ENCODE measurements at places on chromosomes 3 and 15.

GRCh38 chr3:25445731-25446130 is 17.7 kb downstream of the RARB start:
- no peak overlapping the region for H3K4me3 ChIP-seq
- no peak for DNase-seq
- H3K36me3 ChIP-seq, result no peaks in the 10 kb centered on the region
- H3K27ac ChIP-seq, result no peak overlapping the region

DNA sequence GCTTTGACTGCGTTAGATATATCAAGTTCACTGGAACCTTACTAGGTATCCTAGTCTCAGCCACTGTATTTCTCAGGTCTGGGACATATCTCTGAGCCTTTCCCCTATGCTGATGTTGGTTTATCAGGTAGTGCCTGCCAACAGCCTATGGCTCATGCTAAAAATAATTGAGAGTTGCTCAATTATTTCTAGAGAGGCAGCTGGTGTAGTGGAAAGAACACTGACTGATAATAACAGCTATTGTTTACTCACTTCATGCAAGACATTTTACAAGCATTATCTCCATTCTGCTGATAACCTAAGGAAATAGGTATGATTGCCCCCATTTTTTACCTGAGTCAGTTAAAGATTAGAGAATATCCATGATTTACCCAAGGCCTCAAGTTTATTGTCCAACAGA is 231.4 kb downstream of the LRRN1 start:
- H3K4me3 ChIP-seq, result no peak overlapping the region
- no peaks in the 10 kb centered on the region for H3K36me3 ChIP-seq
- no peak for DNase-seq
- no peak overlapping the region for H3K27ac ChIP-seq
- no peaks in the 10 kb centered on the region for H3K4me1 ChIP-seq
- H3K27me3 ChIP-seq, result no peaks in the 10 kb centered on the region

DNA sequence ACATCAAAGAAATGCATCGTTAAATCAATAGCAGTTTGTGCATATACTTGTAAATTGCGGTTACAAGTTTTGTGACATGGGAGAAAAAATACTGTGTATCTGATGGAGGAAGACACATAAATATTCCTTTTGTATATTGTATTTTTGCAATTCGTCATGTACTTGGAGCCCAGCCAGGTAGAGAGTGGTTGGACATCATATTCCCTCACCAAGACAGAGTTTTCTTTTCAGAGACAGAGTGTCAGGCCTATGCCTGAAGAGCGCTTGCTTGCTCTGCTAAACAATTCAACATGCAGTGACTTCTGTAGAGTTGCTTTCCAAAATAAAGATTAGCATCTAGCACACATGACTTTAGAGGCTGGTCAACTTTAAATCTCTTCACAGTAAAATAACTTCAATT is 24.8 kb upstream of the MEIS2 start:
- H3K36me3 ChIP-seq, result no peaks in the 10 kb centered on the region
- H3K27me3 ChIP-seq, result no peaks in the 10 kb centered on the region
- H3K27ac ChIP-seq, result no peak overlapping the region
- no peak for DNase-seq
- no peak overlapping the region for H3K4me3 ChIP-seq

GRCh38 chr3:68017069-68017468 is 362.7 kb upstream of the SUCLG2 start:
- H3K4me1 ChIP-seq, result no peaks in the 10 kb centered on the region
- DNase-seq, result no peak
- H3K4me3 ChIP-seq, result no peak overlapping the region
- no peaks in the 10 kb centered on the region for H3K27me3 ChIP-seq
- H3K27ac ChIP-seq, result no peak overlapping the region

DNA sequence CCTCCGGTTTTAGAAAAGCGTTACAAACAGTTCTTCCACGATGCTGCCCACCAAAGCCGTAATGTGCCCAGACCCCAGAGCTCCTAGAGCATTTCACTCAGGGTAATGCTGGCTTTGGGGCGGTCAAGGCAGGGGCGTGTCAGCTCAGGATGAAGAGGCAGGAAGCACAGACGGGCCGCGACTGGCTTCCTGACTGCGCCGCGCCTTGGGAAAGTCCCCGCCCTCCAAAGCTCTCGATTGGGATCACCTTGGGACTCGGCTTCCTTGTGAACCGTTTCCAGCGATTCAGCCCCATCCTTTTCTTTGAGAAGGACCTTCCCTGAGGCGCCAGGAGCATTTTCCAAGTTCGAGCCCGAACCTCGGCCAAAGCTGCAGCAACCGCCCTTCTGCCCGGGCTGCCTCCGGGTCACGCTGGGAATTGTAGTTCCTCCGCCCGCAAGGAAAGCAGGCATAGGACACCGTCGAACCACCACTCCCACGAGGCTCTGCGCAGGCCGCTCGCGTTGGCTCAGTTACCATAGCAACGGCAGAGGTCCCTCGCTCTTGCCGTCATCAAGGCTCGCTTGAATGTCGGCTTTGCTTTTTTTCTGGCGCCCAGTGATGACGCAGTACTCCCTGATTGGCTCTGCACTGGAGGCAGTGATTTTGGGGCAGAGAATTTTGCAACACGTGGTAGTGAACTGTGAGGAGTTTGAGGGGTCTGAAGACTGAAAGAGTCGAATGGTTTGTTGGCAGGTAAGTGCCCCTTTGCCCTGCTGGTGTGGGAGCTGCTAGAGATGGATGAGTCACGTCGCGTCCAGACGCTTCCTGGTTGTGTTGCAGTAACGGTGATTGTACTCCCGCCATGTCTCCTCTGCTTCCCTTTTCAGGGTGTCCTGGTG is at the start of the genes CCDC191 and QTRT2:
TSS of gene CCDC191 (minus strand) at position 397 of the 881 bp plus-strand sequence. CDS start at position 337, 60 bp downstream.
TSS of gene QTRT2 (plus strand) at position 608 of the 881 bp plus-strand sequence. CDS start 8,521 bp downstream, outside the sequence.
- H3K4me1 ChIP-seq, result peaks cover 28% of the 10 kb centered on the region
- H3K27me3 ChIP-seq, result no peaks in the 10 kb centered on the region
- H3K36me3 ChIP-seq, result peaks cover 5% of the 10 kb centered on the region

- H3K27ac ChIP-seq, result no peak overlapping the region
- H3K27me3 ChIP-seq, result no peaks in the 10 kb centered on the region
- no peaks in the 10 kb centered on the region for H3K4me1 ChIP-seq
- H3K4me3 ChIP-seq, result no peak overlapping the region
- no peak for DNase-seq
- no peaks in the 10 kb centered on the region for H3K36me3 ChIP-seq
These were observed 38.4 kb upstream of the GOLGA8J start for GRCh38 chr15:30044377-30044776.

DNA sequence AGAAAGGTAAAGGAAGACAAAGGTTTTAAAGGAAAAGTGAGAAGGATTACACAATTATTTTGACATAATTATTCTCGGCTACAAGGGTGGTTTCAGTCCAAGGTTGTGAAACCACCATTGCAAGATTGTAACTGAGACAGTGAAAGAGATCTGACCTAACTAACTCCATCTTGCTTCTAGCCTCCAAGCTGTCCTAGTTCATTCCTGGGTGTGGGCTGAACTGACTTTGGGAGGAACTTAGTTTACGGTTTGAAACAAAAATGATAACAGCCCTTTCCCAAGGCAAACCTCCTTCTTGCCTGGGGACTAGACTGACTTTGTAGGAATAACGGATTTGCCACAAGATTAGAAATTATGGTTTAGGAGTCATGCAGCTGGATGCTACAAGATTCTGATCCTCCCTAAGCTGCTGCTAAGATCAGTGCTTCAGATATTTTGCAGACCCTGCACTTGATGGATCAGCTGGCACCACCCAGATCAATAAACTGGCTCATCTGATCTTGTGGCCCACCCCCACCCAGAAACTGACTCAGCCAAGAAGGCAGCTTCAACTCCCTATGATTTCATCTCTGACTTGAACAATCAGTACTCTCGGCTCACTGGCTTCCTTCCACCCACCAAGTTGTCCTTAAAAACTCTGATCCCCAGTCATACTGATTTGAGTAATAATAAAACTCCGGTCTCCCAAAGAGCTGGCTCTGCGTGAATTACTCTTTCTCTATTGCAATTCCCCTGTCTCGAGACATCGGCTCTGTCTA is 57.7 kb upstream of the AADACL2 start:
- no peak for DNase-seq
- H3K4me3 ChIP-seq, result no peak overlapping the region
- no peaks in the 10 kb centered on the region for H3K36me3 ChIP-seq
- no peak overlapping the region for H3K27ac ChIP-seq
- no peaks in the 10 kb centered on the region for H3K4me1 ChIP-seq
- H3K27me3 ChIP-seq, result no peaks in the 10 kb centered on the region
